ELR (cell line): ENCODE measurements at places on chromosomes 13 and 19.

DNA sequence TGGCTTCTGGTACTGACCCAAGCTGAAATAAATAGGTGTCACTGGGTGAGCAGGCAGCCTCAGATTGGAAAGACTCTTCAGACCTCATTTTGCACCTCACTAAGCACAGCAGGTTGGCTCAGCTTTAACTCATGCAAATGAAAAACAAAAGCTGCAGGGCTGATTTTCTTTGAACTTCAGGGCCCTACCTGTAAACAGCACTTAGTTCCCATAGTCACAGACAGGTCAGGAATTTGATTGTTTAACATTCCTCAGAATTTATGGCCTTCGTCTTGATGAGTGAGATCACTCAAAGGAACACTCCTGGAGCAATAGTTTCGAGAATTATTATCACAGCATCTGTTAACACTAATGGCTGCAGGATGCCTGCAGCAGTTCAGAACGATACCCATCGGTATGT, 718.5 kb downstream of the EFNB2 start:
- DNase-seq = no peak

DNA sequence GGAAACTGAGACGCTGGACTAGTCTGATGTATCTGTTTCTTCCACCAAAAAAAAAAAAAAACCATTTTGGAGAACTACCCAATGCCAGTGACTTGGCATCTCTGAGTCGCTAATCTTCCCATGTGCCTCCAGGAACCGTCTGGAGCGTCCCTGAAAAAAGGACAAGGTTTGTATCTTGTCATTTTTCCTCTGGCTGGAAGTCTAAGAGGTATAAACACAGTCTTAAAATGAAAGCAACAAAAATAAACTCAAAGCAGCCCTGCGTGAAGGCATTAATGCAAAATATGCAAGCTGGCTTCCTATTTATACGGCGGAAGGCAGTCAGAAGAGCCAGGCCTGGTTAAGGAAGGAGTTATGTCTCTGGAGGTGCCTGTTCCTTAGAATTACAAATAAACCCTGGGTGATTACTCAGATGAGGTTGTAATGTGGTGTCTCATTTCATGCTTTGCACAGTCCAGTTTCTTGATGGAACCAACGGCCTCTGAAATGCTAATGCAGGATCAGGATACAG, 20.3 kb downstream of the ACTN4 start:
- DNase-seq = peak; percentile 83

DNA sequence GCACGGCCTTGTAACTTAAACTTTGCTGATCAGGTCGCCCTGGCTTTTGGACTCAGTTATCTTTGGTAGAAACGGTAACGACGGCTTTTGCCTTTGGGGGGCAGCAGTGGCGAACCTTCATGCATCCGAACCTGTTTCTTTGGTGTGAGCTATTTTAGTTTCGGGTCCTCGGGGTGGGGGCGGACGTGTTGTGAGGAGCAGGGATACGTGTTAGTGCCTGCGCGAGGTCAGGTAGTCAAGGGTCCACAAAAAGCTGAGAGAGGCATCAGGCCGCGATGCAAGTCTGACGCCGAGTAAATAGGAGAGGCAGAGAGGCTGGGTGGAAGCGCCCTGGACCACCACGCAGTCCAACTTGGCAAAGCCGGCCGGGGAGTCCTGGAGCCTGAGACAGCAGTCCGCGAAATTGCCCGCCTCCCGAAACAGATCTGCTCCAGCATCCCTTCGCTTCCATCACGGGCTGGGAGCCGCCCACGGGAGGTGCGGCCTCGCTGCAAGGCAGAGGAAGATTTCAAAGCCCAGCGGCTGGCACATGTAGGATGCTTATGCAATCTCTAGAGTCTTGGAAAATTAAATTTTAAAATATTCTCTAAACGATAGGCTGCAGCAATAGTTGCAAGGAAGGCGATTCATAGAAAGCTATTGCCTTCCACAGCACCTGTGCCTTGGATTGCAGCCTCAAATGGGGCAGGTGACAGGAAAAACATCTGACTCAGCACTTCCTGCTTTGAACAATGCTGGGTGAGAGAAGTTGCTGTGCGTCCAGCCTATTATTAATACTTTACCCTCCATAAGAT, 4.6 kb upstream of the TPP2 start:
- DNase-seq = peak; percentile 81

GRCh38 chr19:16361254-16361653, 36.6 kb downstream of the KLF2 start:
- DNase-seq = no peak

DNA sequence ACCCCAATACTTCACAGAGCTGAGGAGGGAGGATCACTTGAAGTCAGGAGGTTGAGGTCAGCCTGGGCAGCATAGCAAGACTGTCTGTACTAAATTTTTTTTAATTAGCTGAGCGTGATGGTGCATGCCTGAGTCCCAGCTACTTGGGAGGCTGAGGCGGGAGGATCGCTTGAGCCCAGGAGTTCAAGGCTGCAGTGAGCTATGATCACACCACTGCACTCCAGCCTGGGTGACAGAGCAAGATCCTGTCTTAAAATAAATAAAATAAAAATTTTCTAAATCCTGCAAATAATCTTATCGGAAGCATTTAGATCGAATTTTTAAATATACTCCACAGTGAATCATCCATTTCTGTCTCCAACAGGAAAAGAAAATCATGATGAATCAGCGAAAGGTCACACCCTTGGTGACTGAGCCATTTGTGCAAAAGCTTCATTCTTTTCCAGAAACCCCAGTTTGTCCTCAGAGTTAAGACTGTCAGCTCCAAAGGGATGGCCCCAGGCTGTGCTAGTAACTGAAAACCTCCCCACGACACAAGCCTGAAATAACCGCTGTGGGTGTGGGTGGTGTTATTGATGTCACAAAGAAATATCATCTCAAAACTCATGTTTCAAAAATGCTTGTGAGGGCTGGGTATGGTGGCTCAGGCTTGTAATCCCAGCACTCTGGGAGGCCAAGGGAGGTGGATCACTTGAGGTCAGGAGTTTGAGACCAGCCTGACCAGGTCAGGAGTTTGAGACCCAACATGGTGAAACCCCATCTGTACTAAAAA, 167.6 kb downstream of the PTPRS start:
- peak; percentile 100 for DNase-seq

GRCh38 chr13:46206143-46206542, 5.6 kb upstream of the LRRC63 start:
- DNase-seq = no peak

DNA sequence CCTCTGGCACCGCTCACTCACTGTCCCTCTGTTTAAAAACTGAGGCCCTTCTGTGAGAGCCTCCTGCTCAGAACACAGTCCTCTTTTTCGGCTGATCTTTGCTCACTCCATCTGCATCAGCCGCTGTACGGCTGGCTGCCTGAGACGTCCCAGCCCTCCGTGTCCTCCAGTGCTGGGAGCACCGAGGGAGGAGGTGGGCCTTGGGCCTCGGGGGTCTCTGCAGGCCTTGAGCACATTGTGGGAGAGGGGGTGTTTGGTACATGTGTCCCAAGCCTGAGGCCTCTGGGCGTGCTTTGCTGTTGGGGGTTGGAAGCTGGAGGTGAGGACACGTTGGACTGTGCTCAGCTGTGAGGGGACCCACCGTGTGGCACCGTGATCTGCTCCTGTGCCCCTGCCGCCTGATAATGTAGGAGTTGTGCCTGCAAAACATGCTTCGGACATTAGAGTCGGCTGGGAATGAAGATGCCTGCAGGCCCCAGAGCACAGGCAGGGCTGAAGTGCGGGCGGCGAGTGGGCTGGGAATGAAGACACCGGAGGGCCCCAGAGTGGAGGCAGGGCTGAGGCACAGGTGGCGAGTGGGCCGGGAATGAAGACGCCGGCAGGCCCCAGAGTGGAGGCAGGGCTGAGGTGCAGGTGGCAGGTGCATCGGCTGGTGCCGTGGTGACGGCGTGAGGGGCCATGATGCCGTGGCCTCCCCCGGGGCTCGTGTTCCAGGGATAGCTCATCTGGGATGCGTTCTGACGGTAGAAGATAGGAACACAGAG, 30.6 kb downstream of the MCF2L start:
- DNase-seq = no peak

GRCh38 chr13:106518512-106518911, 16.9 kb downstream of the EFNB2 start:
- DNase-seq = no peak

DNA sequence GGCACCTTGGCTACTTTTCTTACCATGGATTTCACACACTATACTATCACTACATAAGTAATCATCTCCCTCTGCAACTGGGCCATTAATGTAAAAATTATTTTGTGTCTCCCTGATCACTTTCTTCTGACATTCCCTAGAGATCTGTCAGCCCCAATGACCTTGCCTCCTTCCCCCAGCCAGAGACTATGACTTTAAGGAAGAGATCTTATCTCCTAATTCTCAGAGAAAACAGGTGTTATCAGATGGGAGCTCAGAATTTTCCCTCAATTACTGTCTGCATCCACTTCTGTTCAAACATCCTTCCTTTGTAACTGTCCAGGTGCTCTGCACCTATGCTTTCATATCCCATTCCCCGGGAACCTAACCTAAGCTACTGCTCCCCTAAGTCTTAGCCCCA, 397.5 kb downstream of the DIAPH3 start:
- no peak for DNase-seq

- DNase-seq = no peak
Measured at GRCh38 chr19:11813703-11814028, 407 bp upstream of the ZNF440 start.

DNA sequence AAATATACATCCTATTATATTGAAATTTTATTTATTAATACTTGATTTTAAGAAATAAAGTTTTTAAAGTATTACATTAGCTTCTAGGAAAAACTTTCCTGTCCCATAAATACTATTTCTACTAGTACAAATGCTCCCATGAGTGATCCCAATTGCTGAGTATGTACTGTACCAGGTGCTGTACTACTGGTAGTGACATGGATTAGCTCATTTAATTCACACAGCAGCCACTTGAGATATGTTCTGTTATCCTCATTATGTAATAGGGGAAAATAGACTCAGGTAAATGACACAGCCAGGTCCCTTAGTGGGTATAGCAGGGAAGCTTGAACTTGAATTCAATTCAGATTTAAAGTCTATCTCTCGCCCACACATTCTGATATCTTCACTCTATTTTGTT, 363.1 kb downstream of the FGF14 start:
- no peak for DNase-seq

DNA sequence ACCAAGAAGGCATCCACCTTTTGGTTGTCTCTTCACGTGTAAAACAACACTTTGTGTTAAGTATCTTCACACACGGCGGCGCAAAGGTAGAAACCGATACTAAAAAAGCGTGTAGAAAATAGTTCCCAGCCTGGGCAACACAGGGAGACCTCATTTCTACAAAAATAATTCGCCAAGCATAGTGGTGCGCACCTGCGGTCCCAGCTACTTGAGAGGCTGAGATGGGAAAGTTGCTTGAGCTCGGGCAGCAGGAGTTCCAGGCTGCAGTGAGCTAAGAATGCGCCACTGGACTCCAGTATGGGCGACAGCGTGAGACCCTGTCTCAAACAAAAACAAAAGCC, 573 bp upstream of the ERCC5 start:
- DNase-seq = no peak

DNA sequence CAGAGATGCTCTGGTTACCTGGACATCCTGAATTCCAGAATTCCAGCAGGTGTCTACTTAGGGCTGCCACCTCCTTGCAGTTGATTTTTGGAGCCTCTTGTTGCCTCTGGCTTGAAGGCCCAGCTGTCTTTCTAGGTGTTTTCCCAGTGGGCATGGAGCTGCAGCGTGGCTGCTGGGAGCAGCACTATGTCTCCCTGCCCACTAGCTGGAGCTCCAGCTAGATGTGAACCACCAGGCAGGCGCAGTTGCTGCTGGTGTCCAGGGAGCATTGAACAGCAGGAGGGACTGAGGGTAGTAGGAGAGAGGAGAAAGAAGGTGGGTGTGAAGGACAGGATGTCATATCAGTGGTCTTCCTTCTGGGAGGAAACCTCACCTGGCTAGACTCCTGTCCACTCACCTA, 9.9 kb upstream of the SELENOW start:
- no peak for DNase-seq

GRCh38 chr19:1471010-1471514, 8.0 kb downstream of the C19orf25 start:
- peak; percentile 42 for DNase-seq

DNA sequence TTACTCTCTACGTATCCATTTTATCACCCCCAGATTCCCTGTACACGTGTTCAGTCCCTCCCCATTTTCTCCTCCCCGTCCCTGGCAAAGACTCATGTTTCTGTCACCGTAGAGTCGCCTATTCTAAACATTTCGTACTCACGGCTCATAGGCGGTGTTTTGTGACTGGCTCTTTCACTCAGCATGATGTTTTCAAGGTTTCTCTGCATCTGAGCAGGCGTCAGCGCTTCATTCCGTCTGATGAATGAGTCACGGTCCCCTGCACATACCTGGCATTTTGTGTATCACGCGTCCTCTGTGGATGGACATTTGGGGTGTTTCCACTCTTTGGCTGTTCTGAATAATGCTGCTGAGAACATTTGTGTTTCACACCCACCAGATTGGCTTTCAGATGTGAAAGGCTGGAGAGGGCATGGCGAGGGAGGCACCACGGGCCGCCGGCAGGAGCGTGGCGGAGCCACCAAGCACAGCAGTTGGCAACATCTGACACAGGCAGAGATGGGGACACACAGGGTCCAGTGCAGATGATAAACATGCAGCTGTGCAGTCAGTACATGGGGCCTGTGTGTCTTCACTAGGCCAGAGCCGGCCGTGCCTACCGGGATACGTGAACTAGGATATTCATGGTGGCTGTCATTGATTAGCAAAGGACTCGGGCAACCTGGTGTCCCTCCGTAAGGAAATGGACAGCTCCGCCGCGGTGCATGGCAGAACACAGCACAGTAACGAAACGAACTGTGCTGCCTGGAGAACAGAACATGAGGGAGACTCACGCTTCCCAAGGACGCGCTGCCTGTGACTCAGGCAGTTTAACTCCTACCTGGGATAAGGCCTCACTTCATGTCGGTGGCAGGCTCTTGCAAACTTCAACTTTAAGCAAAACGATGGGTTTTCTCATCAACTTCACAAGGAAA, 117.2 kb downstream of the ATP11A start:
- no peak for DNase-seq

GRCh38 chr19:35285095-35285449, 2.7 kb downstream of the HAMP start:
- DNase-seq = no peak

DNA sequence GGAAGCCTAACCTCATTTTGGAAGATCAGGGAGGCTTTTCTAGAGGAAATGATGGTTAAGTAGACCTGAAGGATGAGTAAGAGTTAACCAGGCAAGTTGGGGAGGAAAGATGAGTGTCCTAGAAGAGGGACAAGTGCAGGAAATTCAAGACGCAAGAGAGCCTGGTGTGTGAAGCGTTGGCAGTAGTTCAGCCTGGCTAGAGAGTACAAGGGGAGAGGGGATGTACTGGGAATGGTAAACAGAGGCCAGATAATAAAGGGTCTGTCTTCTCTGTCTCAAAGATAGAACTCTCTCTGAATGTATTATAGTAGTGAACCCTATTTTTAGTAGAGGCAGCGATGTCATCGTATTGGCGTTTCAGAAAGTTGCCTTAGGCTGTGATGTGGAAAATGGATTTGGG, 9.7 kb downstream of the DPY19L3 start:
- DNase-seq = no peak

GRCh38 chr13:70415136-70415535, 306.9 kb upstream of the KLHL1 start:
- DNase-seq = no peak
